ENCODE measurements at places on chromosomes 1 and 21.

DNA sequence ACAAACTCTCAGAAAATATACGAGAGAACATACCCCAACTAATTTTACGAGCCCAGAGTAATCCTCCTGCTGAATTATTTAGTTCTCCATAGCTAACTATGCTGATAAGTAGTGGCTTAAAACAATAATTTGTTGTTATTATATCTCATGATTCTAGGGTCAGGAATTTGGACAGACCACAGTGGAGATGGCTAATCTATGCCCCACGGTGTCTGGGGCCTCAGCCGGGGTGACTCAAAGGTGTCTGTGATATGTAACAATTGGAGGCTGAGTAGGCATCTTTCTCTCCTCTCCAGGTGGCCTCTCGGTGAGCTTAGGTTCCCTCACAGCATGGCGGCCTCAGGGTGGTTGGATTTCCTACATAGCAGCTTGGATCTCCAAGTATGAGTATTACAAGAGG is 35.4 kb upstream of the FOXO6 start:
- no peak for DNase-seq

DNA sequence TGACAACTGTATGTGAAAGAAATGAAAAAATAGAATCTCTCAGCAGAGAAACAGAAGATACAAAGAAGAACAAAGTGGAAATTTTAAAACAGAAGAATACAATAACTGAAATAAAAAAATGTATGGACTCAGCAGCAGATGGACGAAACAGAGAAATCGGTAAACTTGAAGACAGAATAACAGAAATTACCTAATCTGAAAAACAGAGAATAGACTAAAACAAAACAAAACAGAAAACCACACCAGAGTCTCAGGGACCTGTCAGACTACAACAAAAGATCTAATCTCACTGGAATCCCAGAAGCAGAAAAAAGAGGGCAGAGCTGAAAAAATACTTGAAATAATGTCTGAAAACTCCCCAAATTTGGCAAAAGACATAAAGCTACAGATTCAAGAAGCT is 83.0 kb downstream of the ZSWIM5 start:
- DNase-seq: no peak

- DNase-seq: no peak
These were observed 60.0 kb upstream of the IVNS1ABP start for GRCh38 chr1:185376840-185377635.

DNA sequence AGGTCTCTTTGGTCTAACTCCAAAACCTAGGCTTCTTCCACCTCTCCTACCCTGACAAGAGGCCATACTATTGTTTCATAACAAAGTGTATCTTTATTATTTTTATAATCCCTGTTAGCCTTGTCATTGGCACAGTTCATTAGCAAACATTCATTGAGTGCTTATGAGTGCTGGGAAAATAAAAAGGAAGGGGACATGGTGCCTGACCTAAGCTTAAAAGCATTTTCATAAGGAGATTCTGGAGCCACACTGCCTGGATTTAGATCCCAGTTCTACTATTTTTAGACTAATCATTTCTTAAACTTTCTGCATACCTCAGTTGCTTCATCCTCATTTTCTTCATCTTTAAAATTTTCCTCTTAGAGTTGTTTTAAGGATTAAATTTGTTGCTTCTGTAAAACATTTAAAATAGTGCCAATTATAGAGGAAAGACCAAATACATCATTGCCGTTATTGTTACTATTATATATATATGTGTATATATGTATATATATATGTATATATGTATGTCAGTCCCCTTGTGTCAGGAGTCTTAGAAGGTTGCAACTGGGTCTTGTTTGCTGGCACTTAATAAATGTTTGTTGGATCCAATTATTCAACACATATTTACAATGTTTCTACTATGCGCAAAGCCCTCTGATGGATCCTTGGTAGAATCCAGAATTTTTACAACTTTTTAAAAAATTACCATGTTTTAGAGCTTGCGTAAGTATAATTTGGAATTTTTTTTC is 250.9 kb upstream of the SGIP1 start:
- no peak for DNase-seq

GRCh38 chr1:156193208-156193487 is 756 bp upstream of the SLC25A44 start:
- no peak for DNase-seq

- no peak for DNase-seq
These were observed 26.0 kb downstream of the S1PR1 start for GRCh38 chr1:101262630-101263348.

DNA sequence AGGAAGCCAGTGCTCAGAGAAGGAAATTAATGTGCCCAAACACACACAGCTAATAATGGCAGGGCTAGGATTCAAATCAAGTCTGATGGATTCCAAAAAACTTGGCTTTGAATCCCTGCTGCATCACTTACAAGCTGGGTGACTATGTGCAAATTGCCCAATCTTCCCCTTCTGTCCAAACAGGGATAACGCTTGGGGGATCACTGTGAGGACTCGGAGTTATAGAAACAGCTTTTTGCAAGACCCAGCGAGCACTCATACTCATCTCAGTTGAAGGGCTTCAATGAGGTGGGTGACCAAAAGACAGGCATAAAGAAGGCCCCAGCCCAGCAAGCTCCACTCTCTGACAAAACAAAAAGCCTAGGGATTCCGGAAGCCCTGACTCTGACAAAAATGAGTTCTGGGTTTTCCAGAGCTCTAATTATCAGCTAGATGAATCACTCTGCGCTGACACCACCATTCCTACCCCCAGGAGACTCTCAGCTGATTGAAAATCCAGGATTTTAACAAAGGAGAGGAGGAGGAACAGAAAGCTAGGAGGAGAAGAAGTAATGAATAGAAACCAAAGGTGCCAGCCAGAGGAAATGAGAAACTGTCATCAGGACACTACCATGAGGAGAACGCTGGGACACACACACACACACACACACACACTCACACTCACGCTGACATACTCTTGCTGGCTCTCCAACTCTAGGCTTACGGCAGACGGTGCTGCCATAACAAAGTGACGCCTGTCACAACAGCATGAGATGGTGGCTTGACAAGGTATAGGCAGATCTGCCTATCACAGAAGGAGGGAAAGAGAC is 1.6 kb upstream of the STK40 start:
- no peak for DNase-seq

DNA sequence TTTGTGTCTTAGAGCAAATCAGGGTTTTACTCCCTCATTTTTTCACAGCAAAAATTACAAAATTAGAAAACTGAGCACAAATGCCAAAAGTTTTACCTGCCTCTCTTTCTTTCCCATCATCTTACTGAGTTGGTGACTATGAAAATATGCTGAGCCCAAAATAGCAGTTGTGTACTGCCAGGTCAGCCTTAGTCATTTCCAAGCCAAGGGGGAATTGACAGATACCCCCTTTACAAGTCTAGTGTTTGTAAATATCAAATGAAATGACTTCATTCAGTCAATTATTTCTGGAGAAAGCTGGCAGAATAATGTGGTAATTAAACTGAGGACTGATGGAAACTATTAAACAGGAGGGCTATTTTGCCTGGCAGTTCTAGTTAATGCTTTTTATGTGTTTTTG is 11.4 kb upstream of the GORAB start:
- no peak for DNase-seq

- DNase-seq: no peak
These were observed 15.9 kb downstream of the RGS5 start for GRCh38 chr1:163186862-163187261.

GRCh38 chr1:3101124-3101939 is 32.3 kb downstream of the PRDM16 start:
- no peak for DNase-seq

- no peak for DNase-seq
These were observed 40.0 kb downstream of the SYNJ1 start for GRCh38 chr21:32687643-32688345.

GRCh38 chr1:154501423-154502065 is 475 bp upstream of the TDRD10 start:
- DNase-seq: no peak

DNA sequence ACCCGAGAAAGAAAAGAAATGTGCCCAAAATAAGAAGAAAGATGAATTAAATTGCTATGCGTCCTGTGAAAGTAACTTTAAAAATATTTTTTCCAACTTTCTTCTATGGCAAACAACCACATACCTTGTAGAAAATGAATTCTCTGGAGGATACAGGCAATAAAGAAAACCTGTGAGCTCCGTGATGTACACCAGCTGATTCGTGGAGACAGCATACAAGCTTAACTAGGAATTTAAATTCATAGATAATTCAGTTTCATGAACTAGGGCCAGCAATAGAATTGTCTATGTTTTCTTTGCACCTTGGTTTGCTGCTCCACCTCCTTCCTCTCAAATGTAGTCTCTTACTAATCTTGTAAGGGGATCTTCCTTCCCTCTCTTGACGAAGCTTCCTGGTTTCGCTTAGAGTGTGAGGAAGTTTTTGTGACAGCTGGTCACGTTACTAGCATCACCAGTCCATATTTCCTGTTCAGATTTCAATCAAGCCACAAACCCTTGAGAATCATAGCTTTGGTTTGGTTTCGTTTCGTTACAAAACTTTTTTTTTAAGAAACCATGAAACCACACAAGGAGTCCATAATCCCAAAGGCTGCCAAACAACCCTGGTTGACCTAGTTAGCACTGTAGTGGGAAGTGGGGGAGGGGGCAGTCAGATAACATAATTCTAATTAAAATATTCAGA is 35.8 kb downstream of the GREM2 start:
- DNase-seq: no peak

- DNase-seq: no peak
These were observed 46.5 kb upstream of the NUF2 start for GRCh38 chr1:163275222-163275621.

DNA sequence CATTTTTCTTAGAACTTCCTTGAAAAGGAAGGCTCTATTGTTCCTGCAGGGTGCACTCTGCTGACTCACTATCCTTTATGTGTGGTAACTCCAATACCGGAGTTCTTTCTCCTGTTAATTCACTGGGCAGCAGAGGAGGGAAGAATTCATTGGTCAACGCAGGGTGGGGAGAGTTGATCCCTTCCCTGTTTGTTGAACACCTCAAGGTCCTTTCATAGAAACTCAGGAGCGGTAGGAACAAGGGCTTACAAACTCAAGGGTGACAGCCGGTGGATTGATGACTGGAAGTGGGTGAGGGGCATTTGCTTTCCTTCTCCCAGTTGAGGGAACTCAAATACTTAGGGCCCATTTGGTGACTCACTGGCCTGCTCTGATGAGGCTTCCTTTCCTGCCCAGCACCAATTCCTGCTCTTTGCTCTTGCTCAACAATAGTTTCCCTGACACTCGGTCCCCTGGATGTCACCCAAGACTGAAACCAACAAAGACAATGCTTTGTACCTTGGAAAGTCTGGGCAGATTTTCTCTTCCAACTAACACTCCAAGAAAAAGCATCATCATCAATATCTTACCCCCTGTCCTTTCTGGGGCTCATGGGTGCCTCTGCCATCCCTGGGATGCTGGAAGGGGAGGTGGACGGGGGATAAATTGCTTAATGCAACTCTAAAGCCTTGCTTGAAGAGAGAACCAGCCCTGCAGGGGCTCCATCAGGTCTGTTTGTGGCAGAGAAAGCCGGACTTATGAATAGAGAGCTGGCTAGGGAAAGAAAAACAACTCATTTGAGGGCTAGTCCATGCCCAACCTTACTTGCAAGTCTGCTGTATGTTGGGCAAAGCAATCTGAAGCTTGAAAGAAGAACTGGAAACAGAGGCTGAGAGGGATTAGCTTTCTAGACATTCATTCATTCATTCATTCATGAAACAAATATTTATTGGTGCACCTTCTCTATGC is 9.3 kb downstream of the SLC26A9 start:
- DNase-seq: no peak

DNA sequence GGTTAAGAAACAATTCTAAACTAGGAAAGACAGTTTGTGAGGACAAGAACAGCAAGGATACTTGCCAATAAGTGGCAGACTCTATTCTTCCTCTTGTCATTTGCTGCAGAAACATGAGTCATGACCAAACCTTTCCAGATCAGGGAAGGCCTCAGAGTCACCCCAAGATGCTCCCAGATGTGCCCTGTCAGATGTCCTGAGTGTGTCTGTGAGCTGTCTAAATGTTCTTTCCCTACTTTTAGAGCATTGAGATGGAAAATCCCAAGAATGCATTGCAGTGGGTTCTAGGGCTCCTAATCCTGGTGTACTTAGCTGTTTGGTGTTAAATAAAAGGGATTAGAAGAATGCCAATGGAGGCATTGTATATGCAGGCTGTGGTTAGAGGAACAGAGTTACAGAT is 57.5 kb upstream of the KIAA0040 start:
- no peak for DNase-seq

DNA sequence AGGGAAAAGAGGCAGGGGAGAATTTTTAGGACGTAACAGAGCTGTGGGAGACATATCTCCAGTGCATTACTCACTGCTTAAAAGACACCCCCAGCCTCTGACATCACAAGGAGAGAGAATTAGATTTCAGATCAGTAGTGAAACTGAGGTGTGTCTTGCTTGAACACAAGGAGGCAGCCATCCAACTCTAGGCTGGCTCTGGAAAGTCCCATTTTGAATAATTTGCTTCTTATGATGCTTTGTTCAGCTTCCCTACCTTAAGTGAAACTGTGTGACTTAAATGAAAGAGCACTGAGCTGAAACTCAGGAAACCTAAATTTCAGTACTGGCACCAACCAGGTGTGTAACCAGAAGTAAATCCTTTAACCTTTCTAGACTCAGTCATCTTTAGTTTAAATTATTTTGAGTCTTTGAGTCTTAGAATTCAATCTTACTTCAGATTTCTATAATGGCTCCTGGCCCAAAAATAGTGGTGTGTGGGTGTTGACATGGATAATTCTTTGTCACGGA is 251.6 kb upstream of the SGIP1 start:
- no peak for DNase-seq

- DNase-seq: no peak
These were observed 659.0 kb downstream of the LTN1 start for GRCh38 chr21:28333578-28334075.

DNA sequence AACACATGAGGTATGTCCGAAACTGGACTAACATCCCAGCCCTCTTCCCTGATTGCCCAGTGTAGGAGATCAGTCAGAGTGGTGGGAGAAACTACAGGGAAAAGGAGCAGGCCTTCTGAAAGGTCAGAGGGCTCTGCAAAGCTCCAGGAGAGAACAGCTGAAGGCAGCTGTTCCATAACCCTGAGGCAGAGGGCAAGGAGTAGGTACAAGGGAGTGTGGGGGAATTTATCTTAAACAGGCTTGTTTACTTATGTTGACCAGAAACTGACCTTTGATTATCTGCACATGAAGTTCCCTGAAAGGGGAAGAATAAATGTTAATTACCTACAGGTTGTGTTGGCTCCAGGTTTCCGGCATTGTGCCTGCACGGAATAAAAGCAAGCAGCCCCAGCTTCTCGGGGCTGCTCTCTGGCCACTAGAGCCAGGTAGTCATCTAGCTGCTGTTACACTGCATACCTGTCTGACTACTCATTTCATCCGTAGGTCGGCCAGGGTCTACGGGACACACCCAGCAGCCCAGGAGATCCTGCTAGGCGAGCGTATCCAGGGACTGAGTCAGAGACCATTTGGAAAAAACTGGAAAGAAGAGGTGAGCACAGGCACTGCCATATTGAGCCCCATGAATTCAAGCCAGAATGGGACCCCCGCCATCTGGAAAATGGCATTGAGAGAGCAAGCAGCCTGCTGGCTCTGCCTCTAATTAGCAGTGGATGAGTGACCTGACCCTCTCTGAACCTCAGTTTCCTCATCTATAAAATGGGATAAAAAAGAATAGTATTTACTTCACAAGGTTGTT is 14.9 kb upstream of the PAQR7 start:
- DNase-seq: no peak

GRCh38 chr1:8814865-8815264 is 2.6 kb downstream of the RERE start:
- DNase-seq: no peak

- DNase-seq: no peak
These were observed 2.9 kb downstream of the CLDN14 start for GRCh38 chr21:36477001-36477400.

- DNase-seq: no peak
These were observed 9.7 kb upstream of the ZBTB48 start for GRCh38 chr1:6570100-6570499.

- DNase-seq: no peak
These were observed 57.1 kb downstream of the ZNF684 start for GRCh38 chr1:40588586-40588985.

Data from esophagus squamous epithelium (tissue), 5 donors.